ENCODE measurements at places on chromosomes 7 and 10.

- DNase-seq: no peak
Observed at GRCh38 chr7:96992192-96993005, 13.0 kb upstream of the DLX6 start.

DNA sequence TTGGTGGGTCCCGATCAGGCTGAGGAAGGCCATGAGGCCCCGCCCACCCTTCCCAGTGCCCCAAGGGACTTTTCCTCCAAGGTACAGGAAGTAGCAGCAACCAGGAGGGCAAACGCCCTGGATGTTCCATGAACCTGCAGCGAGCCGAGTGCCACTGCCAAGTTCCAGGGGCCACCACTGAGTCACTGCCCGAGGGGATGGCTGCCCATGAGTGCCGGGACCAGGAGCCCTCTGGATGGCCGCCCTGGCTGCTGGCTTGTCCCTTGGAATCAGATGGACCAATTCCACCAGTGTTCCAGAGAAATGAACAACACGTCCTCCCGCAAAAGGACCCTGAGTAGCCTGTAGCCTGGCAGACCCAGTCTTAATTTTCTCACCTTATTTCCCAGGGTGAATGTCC lies 74.2 kb downstream of the ZRANB1 start:
- DNase-seq: no peak

- DNase-seq: no peak
Observed at GRCh38 chr7:37337522-37337921, 111.1 kb downstream of the ELMO1 start.

GRCh38 chr7:100867040-100867775 lies at the start of gene TRIP6:
Gene TRIP6 (plus strand): TSS chr7:100867387. CDS start chr7:100867498, 111 bp downstream.
- peak; percentile 89 for DNase-seq

- no peak for DNase-seq
Observed at GRCh38 chr10:104589871-104590270, 51.2 kb upstream of the SORCS3 start.

DNA sequence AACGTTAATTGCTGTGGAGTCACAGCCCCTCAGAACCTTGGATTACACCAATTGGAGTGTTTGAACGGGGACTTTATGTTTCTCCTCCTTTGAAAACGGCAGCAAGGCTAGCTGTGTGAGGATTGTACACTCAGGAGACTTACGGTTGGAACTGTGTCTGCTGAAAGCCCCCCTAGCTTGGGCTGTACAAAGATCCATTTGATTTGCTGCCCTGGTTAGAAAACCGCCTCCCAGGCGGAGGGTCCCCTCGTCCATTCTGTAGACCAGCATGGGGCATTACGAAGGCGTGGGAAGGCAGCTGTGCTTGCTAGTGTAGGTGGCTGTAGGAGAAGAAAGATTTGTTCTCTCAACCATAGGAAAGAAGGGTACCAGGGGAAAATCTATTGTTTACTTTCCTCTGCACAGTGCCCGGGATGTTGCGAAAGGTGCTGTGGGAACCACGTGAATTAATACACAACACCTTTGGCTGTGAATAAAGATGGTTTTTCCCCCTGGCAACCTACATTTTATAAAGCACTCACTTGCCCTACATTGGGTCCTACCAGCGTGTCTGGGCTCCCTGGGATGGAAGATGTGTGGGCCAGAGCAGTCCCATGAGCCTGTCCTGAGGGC lies 73.4 kb upstream of the BTBD16 start:
- no peak for DNase-seq

DNA sequence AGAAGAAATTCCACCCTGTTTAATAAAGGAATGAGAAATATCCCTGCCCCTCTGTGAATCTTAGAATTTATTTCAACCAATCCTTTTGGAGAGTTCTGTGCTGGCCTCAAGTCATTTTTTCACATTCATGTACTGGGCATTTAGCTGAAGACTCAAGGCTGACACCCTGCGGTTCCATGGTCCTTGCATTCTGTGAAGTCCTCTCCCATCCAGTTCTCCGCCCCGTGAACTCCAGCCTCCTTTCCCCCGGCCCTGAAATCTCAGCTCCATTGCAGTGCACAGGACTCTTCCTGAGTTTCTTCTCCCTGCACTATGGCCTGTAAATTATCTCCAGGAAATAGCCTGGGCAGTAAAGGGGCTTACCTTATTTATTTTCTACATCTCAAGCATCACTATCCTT lies 183.0 kb upstream of the KCND2 start:
- no peak for DNase-seq

- no peak for DNase-seq
Observed at GRCh38 chr7:37311355-37311754, 137.3 kb downstream of the ELMO1 start.

DNA sequence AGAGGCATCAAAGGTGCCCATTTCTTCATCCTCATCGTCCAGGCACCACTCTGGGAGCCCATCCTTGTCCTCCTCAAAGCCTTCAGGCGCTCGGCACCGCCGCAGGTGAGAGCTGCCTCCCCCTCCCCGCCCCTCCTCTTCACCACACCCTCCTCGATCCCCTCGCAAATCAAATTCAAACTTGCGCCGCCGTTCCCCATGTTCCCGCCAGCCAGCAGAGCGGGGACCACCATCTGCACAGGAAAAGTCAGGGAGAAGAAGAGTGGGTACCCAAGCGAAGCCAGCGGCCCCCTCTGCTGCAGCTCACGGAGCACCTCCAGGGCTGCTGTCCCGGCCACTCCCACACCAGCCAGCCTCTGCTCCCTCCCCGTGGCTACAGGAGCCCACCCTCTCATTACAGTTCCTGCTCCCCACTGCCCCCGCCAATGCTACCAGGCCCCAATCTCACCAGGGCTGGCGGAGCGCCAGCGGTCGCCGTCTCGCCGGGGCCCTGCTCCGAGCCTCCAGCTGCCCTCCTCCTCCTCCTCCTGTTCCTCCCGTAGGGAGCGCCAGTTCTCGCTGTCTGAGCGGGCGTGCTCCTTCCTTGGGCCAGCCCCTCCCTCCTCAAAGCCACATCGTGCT lies 7.7 kb downstream of the GIGYF1 start:
- no peak for DNase-seq

GRCh38 chr7:130486114-130486953 lies 5.6 kb upstream of the MEST start:
- peak; percentile 72 for DNase-seq

- DNase-seq: peak; percentile 46
Observed at GRCh38 chr7:24754906-24755506, 2.3 kb downstream of the GSDME start.

- DNase-seq: peak; percentile 77
Observed at GRCh38 chr7:43164757-43165156, 52.3 kb downstream of the HECW1 start.

DNA sequence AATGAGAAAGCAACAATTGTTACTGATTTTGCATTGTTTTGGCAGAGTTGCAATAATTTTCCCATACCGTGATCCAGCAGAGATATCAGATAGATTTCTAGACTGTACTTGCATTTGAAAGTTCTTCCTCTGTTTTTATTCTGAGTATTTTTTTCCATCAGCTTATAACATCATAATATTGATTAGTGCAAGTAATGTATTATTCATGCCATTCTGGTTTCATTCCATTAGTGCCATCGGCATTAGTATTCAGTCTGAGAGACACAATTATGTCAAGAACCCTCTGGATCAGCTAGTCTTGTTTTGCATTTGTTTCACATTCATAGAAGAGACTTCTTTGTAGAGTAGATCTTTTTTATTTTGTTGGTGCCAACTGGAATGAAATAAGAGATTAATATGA lies 304.0 kb downstream of the BBS9 start:
- no peak for DNase-seq

GRCh38 chr10:110022716-110023504 lies 15.1 kb downstream of the ADD3 start:
- no peak for DNase-seq

- no peak for DNase-seq
Observed at GRCh38 chr7:22896917-22897316, 74.3 kb upstream of the TOMM7 start.

- DNase-seq: no peak
Observed at GRCh38 chr10:56782503-56782902, 421.4 kb upstream of the ZWINT start.

GRCh38 chr7:151142686-151143040 lies 24.8 kb downstream of the GBX1 start:
- DNase-seq: no peak

DNA sequence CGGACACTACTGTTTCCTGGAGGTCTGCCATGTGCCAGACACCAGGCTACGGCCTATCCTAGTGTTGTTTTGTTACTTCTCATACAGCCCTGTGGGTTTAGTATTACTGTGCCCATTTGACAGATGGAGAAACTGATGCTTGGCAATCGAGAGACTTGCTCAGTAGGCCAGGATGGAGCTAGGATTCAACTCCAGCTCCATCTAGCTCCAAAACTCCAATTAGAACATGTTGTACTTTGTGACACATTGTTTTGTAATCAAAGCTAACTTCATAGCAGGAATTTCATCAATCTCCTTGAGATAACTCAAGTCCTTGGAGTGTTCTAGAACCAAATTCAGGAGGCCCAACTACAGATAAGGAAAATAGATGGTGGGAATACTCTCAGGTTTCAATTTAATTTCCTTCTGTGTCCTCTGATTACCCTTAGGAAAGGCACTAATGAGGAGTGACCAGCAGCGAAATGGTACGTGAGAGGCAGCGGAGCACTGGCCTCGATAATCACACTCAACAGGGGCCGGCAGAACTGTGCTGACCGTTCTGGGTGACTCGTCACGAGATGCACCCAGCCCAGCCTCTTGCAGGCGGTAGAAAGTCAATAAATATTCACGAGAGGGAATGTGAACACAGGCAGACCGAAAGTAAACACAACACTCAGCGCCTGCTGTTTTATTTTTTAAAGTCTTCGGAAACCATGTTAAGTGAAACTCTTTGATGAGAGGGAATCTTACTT lies 269.6 kb upstream of the NEBL start:
- DNase-seq: no peak

- DNase-seq: peak; percentile 2
Observed at GRCh38 chr7:12210179-12211053, 678 bp upstream of the TMEM106B start.

GRCh38 chr7:148708026-148708885 lies 9.6 kb downstream of the CUL1 start:
- DNase-seq: no peak

DNA sequence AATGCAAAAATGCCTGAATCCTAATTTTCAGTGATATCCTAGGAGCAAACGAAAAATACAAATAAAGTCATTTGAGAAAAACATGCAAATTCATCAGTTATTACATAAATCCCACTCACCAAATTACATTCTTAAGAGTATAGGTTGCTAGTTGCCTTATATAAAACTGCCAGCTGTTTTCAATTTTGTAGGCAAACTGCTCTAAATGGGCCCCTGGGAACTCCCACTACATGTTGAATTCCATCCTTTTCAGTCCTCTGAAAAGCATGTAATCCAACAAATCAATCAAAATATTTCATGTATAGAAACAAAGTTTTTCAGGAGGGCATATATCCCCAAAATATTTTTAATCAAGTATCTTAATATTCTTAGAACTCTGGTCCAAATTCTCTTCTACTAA lies 2.1 kb upstream of the JMJD1C start:
- no peak for DNase-seq

DNA sequence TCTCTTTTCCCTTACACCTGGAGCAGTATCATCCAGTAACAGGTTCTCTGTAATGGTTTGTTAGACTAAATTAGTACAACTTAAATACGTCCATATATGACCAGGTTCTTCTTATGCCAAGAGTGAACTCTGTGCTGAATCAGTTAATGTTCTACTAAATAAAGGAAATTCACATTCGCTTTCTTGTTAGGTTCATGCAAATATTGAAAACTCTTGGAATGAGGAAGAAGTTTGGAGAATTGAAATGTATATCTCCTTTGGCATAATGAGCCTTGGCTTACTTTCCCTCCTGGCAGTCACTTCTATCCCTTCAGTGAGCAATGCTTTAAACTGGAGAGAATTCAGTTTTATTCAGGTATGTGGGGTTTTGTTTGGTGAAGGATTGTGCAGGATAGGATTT lies 15.3 kb upstream of the CFAP69 start:
- no peak for DNase-seq

GRCh38 chr7:32579776-32580175 lies 84.5 kb downstream of the AVL9 start:
- DNase-seq: no peak

DNA sequence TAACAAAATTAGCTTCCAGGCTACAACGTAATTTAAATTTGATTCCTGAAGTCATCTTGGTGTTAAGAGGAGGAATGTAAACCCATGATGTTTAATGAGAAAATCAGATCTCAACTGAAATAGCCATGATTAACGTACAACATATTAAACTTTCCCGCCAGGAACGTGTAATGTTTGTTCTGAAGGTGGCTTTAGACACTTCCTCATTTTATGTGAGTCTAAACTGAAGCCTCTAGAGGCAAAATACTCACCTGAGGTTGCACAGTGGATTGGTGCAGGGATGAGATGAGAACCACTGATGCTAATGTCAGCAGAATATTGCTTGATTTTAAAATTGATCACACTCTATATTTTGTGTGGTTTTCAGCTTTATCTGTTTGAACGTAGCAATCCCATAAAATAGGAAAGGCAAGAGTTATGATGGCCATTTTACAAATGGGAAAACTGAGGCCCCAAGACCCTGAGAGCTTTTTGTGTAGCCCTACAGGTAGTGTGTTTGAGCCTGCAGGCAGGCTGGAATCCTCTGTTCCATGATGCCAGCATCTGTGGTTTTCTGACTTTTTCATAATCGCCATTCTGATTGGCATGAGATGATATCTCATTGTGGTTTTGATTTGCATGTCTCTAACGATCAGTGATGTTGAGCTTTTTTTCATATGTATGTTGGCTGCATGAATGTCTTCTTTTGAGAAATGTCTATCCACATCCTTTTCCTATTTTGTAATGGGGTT lies 243.7 kb upstream of the BMPER start:
- no peak for DNase-seq

GRCh38 chr10:60517805-60518204 lies 128.1 kb upstream of the ANK3 start:
- DNase-seq: no peak

DNA sequence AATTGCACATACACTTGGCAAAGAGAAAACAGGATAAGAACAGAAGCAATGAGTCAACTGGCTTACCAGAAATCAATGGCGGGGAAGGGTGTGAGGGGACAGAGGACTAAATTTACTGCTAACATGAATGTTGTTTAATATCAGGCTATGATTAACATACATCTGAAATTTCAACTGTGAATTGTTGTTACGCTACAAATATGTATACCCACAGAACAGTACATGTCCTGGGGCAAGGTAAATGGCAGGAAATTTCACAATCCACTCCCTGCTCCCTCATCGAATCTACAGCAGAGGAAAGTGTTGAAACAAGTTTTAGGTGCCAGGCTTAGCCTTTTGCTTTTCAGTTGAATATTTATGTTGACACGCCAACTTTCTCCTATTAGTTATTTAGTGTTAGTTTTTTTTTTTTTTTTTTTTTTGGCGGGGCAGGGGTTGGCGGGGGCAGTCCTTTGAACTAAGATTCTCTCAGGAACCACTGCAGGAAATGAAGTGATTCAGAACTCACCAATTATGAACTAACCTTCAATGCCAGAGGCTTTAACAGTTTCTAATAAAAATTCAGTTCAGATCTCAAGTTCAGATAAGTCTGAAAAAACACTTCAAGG lies 99.0 kb downstream of the UBE2H start:
- DNase-seq: no peak

- DNase-seq: no peak
Observed at GRCh38 chr10:103765981-103766380, 89.4 kb downstream of the SH3PXD2A start.

GRCh38 chr10:49369216-49370162 lies 26.4 kb downstream of the DRGX start:
- no peak for DNase-seq

All from GM13976 (cell line).